ENCODE measurements at places on chromosomes 3 and 15.

- no peak for DNase-seq
Observed at GRCh38 chr3:140370686-140371085, 307.2 kb upstream of the TRIM42 start.

GRCh38 chr3:71695000-71695482, 30.2 kb downstream of the EIF4E3 start:
- DNase-seq = no peak

GRCh38 chr3:30658328-30659052, 52.1 kb downstream of the TGFBR2 start:
- peak; percentile 68 for DNase-seq

GRCh38 chr3:125496701-125497100, 23.3 kb downstream of the SNX4 start:
- DNase-seq = no peak

DNA sequence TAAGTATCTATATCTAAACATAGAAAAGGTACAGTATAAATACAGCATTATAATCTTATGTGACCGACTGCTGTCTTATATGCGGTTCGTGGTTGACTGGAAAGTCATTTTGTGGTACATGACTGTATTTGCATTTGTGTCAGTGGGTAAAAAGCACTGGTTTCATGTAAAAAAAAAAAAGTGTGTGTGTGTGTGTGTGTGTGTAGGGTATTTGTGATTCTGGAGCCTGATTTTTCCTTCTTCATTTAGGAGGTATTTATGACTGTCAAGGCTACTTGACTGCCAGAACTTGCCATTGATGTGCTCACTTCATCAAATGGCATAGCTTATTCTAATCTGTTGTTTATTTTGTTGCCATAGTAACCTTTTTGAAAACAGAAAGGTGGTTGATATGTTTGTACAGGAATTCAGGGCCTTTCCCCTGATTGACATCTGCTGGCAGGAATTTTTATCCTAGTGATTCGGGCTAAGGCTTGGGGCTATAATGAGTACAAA, 63.2 kb downstream of the AKAP13 start:
- no peak for DNase-seq

DNA sequence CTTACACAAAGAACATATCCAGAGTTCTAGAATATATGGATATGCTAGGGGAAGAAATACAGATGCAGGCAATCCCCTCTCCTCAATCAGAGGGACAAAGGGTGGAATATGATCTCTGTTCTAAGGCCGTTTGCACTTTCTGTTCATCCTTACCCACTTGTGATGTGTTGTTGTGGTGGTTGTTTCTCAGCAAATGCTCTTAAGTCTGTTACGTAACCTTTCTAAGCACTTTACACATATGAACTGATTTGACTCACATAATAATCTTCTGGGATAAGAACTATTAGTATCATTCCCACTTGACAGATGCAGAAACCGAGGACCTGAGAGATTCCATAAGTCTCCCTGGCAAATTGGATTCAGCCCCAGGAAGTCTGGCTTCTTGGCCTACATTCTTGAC, 40.5 kb downstream of the NGRN start:
- DNase-seq = no peak

DNA sequence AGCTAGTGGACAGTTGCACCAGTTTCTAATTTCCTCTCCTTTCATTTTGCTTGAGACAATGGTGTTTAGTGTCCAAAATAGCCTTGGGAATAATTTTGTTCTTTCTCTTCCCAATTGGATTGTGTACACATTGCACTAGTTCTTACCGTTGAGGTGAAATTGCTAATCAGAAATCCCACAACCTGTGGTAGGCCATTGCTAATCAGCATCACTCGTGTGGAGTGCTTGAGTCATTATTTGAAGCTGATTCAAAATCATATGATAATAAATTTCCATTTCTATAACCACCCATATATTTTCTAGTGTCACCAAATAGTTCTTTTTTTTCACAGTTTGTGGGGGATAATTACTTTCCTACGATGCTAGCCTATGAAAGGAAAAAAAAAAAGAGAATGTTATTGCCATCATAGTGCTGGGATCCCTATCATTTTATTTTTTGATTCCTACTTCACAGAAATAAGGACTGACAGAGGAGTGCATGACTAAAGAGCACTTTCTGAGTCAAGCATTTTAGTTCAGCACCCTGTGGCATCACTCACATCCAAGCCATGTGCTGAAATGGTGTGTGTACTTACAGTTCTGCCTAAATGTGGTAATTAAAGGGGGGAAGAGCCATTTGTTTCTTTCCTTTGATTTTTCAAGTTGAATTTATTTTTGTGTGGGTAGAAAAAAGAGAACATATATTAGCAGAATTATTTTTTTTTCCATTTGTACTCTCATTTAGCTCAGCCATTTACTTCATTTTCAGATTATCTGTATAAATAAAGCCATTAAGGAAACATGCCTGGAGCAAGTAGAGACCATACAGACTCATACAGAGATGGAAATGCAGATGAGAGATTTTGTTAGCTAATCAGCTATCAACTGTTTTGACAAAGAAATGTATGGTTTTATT, 108.0 kb upstream of the MEIS2 start:
- DNase-seq = no peak

DNA sequence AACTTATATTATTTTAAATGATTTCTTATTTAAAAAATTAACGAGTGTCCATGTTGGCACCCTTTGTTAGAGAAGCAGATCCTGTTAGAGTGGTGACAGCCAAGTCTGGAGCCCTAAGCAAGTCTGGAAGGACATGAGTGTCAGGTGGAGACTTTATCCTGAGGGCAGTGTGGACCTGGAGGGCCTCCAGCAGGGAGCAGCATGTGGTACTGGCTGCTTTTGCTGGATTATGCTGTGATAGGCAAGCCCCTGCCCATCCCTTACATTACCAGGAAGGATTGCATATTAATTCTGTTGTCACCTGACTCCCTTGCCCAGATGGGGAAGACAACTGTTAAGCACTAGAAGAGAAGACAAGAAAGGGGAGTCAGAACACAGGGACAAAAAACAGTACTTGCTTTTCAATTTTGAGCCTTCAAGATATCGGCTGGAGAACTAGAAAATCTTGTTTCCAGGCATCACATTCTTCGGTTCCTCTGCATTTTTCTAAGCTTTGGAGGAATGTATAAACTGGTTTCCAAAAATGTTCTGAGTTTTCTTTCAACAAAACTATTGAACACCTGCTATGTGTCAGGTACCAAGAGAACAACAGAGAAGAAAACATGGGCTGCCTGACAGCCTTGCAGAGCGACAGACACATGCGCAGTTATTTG, 22.7 kb downstream of the ZNF860 start:
- no peak for DNase-seq

DNA sequence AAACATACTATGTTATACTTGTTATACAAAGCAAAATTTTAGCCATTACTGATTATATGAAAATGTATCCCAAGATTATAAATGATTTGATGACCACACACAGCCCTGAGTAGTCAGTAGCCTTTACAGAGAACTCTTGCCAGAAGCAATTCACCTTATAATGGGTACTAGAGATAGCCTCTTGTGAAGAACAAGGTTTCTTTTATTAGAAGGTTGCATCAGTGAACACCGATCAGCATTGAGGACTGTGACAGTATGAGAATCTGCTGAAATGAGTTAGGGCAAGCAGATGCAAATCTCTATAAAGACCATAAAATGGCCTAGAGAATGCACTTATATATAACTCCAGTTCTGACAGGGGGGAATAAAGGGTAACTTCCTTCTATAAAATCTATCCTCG, 10.1 kb downstream of the CDC25A start:
- no peak for DNase-seq

DNA sequence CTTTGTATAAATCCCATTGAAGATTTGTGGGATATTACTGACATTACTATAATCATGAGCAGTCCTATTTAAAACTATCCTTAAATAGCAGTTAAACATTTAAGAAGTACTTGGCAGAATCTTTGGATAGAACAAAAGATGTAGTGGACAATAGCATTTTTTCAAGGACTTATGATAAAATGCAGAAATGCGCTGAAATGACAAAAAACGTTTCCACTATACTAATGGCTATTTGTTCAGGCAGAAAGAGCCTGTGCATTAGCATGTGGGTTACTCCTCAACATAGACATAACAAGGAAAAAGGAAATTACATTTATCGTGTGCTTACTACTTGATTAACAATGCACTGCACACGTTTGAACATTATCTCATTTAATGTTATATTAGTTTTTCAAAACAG, 80.7 kb downstream of the GADL1 start:
- no peak for DNase-seq

Data from fibroblast of gingiva (primary cell).